ENCODE measurements at places on chromosomes 2 and 18.

DNA sequence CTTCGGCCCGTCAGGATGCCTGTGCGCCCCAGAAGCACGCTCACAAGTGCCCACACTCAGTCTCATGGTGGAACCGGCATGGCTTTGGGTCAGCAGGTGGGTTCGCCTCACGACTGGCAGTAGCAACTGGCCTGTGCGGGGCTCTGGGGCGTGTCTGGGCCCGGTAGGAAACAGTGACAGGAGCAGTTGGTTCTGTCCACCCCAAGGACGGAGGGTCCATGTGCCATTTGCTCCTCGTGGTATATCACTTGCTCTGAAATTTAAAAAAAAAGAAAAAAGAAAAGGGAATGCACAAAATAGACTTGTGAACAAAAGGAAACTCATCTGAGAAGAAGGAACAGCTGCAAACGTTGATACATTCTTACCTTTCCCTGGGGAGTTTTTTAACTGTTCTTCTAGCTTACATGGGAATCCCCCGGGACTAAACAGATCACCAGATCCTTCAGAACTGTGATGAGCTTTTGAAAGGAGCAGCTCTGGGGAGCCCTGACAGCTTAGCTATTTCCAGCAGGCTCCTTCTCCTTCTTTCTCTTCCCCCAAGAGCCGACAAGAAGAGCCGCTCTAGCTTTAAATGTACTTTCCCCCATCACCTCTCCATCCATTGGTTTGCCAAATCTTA, 42.8 kb downstream of the TRAPPC12 start:
- DNase-seq, result no peak

DNA sequence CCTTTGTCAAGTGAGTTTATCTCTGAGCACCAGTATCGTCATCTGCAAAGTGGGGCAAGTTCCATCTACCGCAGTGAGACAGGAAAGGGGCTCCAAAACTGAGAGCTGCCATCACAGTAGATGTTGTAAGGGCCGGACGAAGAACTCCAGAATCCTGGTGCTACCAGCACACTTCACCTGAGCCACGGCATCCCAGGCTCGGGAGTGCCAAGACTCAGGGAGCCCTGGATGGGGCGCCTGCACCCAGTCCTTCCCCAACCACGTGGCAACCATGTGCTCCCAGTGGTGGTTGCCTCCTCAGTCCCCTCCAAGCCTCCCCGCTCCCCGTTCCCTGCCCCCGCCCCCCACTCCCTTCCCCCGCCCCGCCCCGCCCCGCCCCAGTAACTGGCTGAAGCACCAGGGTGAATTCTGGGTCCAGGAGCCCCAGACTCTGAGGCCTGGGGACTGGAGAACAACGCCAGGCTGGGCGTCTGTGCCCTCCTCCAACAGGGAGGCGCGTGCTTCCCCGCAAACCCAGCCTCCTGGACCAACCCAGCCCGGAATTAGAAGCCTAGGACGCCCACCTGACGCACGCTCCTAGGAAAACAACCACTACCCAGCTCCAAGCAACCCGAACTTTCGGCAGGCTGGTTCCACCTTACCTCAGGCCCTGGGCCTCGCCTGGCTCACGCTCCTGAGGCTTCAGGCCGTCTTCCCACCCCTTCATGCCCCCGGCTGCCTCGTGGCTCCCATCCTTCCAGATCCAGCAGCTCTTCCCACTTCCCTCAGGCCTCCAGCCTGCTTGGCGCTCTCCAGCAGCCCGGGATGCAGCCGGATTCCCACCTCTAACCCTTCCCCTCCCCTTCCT, 67.6 kb downstream of the LAMA3 start:
- no peak for DNase-seq

GRCh38 chr2:19043893-19044292, 314.5 kb downstream of the OSR1 start:
- no peak for DNase-seq

DNA sequence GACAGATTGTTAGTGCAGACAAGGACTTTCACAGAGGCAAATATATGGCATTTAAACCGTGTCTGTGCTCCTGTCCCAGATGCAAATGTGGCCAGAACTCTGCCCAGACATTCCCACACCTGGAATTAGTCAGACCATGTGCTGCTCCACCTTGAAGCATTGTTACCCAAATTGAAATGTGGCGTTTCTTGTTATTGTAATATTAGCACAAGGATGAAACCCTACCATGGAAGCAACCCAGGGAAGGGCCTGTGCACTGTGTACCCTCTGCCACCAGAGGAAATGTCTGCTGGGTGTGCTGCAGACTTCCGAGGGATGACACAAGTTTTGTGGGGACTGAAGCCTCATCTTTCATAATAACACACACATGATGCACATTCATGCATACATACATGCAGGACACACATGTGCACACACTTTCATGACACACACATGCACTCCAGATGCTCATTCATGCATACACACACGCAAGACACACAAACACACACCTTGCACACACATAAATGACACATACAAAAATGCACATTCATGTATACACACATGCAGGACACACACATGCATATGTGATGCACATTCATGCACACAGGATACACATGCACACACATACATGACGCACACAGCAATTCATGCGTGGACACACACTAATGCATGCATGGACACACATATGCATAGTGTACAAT, 133.2 kb upstream of the SNTG2 start:
- no peak for DNase-seq

- no peak for DNase-seq
Measured at GRCh38 chr2:182048088-182048487, 62.4 kb downstream of the PPP1R1C start.

DNA sequence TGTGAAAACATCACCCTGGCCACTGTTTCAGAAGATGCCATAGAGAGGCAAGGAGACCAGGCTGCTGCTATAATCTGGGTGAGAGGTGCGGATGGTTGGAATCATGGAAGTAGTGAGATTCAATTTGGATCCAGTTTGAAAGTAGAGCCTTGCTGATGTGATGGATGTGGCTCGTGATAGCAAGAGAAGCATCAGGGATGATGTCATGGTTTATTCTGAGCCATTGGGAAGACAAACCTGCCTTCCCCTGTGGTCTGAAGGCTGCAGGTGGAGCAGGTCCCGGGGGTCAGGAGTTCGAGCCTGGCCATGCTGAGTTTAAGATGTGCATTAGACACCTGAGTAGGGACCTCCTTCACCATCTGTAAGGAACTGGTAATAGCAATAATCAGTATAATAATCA, 49.6 kb upstream of the CHMP1B start:
- DNase-seq, result no peak

DNA sequence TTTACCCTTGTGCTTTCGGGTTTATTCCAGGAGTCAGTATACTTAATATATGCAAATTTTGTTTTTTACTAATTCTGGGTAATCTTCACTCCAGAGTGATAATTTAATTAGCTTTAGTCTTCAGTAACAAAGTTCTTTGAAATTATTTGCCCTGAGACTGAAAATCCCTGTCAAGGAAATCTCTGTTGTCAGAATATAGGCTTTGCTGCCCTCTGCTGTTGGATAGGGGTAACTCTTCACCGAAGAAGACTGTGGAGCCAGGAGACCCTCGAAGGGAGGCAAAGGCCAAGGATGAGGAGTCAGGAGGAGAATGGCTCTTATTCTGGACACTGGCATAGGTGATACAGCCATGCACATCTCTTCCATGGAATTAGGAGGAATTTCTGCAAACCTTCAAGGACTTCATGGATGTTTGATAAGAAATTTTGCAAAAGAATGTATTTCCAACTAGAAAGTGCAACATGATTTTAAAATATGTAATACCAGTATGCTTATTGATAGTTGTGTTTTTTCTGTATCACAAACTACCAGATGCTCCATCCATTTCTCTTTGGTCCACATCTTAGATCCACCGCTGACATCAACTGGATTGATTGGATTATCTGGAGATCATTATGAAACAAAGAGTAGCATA, 182.3 kb downstream of the RDH14 start:
- DNase-seq, result no peak

- DNase-seq, result no peak
Measured at GRCh38 chr2:142299021-142299420, 168.2 kb upstream of the LRP1B start.

DNA sequence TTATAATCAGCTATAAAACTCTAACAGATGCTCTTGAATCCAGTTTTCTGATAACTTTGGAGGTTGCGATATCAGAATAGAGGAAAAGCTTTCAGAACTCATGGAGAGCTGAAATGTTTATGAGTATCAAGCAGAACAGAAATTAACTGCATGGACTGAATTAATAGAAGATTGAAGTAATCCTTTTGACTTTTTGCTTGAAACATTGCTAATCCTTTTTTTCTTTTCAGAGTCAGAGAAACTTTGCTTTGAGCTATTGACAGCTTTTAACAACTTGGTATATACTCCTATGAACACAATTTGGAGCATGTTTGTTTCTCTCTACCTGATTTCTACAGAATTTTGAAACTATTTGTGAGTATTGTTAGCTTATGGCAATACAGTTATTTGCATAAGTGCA, 1254.8 kb downstream of the LRP1B start:
- no peak for DNase-seq

GRCh38 chr2:219206328-219207133, at the start of gene ZFAND2B:
Gene ZFAND2B (plus strand): TSS chr2:219206782. CDS start chr2:219206988, 206 bp downstream.
- DNase-seq, result no peak

GRCh38 chr2:55010149-55010591, 40.1 kb downstream of the RTN4 start:
- no peak for DNase-seq

DNA sequence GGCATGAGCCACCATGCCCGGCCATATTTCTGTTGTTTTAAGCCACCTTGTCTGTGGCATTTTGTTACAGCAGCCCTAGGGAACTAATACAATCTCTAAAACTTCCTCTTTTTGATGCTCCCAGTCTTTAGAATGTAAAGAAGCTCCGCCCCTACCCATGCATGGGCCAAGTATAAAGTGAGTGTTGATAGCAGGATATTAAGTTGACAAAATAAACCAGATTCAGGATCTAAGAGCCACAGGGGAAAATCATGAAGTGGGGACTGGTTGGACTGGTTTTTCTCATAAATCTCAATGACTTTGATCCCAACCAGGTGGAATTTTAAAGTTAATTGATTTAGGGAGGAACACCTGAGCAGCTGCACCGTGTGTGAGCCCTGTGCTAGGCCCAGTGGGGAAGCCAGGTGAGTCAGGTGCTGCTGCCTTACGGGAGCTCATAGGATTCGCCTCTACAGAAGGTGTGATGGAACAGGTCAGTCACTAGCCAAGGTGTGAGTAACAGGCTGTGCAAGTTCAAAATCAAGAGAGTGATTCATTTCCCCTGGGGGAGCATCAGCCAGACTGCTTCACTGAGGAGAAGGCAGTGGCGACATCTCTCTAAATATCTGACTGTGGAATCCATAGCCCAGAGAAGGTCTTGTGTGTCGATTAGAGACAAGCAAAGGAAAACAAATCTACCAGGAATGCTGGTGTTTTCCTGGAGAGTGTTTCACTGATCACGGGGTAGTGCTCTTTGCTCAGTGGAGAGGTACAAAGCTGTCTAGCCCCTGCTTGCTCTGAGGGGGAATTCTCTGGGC, 63.0 kb upstream of the MSH2 start:
- no peak for DNase-seq

- DNase-seq, result no peak
Measured at GRCh38 chr2:30261695-30262211, 30.4 kb downstream of the LBH start.

GRCh38 chr2:185477452-185477851, 261.2 kb upstream of the FSIP2 start:
- no peak for DNase-seq

- DNase-seq, result peak; percentile 34
Measured at GRCh38 chr2:6506361-6506794, 359.3 kb downstream of the CMPK2 start.

GRCh38 chr18:52963481-52963880, 623.5 kb downstream of the DCC start:
- no peak for DNase-seq

GRCh38 chr2:197245829-197246804, 64.5 kb downstream of the ANKRD44 start:
- no peak for DNase-seq

DNA sequence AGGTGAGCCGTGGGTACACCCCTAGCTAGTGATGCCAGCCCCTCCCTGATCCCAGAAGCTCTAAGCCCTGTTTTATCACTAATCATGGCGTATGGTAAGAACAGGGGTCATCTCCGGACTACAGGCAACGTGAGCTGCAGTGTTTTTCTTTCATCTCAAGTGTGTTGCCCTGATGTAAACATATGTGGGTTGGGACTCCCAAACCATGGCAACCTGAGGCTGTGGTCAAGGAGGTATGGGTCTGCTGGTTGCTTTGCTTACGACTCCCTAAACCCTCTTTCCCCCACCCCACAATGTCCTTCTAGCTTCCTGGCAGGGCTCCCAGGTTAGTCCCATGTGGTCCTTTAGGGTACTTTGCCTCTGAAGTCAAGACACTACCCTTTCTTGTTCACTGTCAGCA, 53.6 kb upstream of the AFF3 start:
- no peak for DNase-seq

DNA sequence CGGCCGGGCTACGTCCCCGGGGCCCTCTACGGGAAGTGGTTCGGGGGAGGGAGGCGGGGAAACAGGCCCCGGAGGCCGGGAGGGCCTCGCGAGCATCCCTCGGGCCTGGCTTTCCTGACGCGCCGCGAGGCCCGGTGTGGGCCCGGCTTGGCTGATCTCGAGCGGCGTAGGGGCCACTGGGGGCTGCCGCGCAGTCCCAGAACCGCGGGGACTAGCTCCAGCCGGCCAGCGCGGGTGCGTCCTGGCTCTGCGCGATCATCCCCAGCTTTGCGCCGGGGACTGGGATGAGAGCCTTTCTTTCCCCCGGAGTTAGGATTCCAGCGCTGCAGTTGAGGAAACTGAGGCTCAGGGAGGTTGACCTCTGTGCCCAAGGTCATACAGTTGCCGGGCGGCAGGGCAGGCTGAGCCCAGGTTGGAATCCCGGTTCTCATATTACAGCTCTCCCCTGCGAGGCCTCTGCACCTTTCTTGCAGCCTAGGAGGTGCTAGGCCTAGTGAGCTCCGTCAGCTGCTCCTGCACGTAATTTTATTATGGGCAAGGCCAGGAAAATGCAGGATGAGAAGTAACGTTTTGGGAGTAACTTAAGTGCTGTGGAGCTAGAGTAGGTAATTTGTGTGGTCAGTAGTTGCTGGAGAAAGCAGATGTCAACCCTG, 501 bp downstream of the LPIN1 start:
- DNase-seq, result no peak
